Vagina (tissue), 2 donors: ENCODE measurements at places on chromosomes 3 and 15. TPM values are rescaled to one million over a fixed set of nuclear protein-coding genes. Genes with fewer than 3 reads are reported as not detected.

- DNase-seq, result no peak
Measured at GRCh38 chr15:93831641-93832040, 399.7 kb upstream of the MCTP2 start.

DNA sequence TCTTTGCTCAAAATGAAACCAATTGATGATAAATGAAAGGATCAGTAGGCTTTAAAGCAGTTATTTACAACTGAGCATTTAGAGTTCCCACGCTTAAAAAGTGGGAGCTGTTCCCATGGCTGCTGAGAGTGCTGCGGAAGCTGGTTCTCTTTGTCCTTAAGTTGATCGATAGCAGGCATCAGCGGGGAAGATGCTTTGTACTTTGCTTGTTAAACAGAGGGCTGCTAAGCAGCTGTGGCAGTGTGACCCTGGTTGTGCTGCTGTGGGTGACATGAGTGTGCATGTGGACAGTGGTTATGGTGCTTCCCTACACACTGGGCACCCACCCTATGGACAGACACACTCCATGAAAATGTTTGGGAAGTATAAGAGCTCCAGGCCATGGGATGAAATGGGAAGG is 96.3 kb downstream of the PTPRG start:
- DNase-seq, result no peak

DNA sequence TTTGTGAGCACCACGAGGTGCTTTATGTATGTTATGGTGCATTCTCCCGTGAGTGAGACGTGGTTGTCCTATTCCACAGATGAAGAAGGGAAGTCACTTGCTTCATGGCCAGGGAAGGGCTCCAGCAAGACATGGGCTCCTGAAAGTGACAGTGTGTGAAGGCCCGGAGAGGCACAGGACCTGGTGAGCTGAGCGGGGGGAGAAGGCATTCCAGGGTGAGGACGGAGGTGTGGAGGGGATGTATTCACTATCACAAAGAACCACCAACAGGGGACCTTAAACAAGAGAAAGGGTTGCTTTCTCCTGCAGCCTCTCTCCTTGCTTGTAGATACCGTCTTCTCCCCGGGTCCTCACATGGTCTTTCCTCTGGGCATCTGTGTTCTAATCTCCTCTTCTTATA is 139.1 kb downstream of the FBLN2 start:
- DNase-seq, result no peak

GRCh38 chr15:79007066-79007465 is 62.2 kb upstream of the CTSH start:
- DNase-seq, result no peak

GRCh38 chr3:188343894-188344293 is 189.9 kb downstream of the LPP start:
- no peak for DNase-seq

GRCh38 chr3:45774581-45775521 is 21.5 kb downstream of the SLC6A20 start:
- peak; percentile 52 for DNase-seq

- DNase-seq, result no peak
Measured at GRCh38 chr3:174495311-174495710, 363.8 kb upstream of the NAALADL2 start.

- no peak for DNase-seq
Measured at GRCh38 chr3:188266562-188267274, 112.8 kb downstream of the LPP start.

The BCL2A1 gene
- total RNA-seq, result 1.7 TPM

The PIGBOS1 gene
- 6.4 TPM for total RNA-seq

The TOPBP1 gene
- total RNA-seq, result 28.2 TPM

The KLF15 gene
- total RNA-seq, result 25.3 TPM

The GOLGA6L7 gene
- not detected for total RNA-seq

The C2CD4A gene
- total RNA-seq, result not detected

The PRR20G gene
- not detected for total RNA-seq

The CRABP1 gene
- total RNA-seq, result not detected
